ENCODE measurements at places on chromosomes 5 and 9.

DNA sequence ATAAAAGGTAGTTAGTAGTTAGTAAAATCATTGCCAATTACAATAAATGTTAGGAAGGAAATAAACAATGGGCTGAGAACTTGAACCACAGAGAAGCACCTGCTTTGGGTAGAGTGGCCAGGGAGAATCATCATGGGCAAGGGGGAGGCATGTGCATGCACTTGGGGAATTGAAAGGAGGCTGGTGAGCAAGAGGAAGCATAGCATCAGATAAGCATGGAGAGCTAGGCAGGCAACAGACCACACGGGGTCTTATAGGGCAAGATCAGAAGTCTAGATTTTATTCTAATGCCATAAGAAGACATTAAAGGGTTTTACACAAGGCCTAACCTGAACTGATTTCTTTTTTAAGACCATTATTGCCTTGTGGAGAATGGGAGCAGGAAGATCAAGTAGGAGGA lies 93.4 kb downstream of the PIP5K1B start:
- no peak for DNase-seq

- no peak for DNase-seq
These were observed 511 bp upstream of the SPDL1 start for GRCh38 chr5:169583101-169583423.

GRCh38 chr5:95670568-95670967 lies 12.2 kb downstream of the SPATA9 start:
- no peak for DNase-seq

DNA sequence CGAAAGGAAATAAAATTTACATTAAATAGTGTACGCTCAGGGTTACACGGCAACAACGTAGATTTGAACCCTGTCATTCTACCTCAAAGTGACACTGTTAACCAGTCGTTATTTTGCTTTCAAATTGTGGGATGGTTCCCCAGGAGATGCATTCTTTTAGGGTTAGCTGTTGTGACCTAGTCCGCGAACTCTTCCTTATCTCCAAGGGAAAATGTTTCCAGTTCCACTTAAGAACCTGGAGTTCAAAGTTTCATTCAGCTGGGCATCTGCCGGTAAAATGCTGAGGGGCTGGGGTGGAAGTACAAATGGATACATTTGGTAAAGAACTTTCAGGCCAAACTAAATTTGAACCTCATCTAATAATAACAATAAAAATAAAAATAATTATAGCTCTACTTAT lies 264.6 kb downstream of the NR3C1 start:
- no peak for DNase-seq

- no peak for DNase-seq
These were observed 215.5 kb upstream of the TMEM161B start for GRCh38 chr5:88483964-88484672.
